ENCODE measurements at places on chromosomes 3 and 15. TPM values are rescaled to one million over a fixed set of nuclear protein-coding genes. Genes with fewer than 3 reads are reported as not detected.

Gene GPR87
- polyA plus RNA-seq, result not detected

GRCh38 chr3:13878281-13879101 lies 1.4 kb downstream of the WNT7A start:
- no peaks in the 10 kb centered on the region for H3K36me3 ChIP-seq
- peak; percentile 7 for DNase-seq

GRCh38 chr3:144585953-144586352 lies 614.3 kb downstream of the DIPK2A start:
- H3K36me3 ChIP-seq, result no peaks in the 10 kb centered on the region
- H3K4me3 ChIP-seq, result no peak overlapping the region
- H3K27me3 ChIP-seq, result no peaks in the 10 kb centered on the region
- no peak for DNase-seq
- H3K4me1 ChIP-seq, result no peaks in the 10 kb centered on the region

- H3K4me3 ChIP-seq, result no peak overlapping the region
- no peak for DNase-seq
- H3K4me1 ChIP-seq, result no peaks in the 10 kb centered on the region
- no peaks in the 10 kb centered on the region for H3K27me3 ChIP-seq
- H3K36me3 ChIP-seq, result no peaks in the 10 kb centered on the region
Observed at GRCh38 chr15:87212041-87212440, 1044.5 kb downstream of the NTRK3 start.

DNA sequence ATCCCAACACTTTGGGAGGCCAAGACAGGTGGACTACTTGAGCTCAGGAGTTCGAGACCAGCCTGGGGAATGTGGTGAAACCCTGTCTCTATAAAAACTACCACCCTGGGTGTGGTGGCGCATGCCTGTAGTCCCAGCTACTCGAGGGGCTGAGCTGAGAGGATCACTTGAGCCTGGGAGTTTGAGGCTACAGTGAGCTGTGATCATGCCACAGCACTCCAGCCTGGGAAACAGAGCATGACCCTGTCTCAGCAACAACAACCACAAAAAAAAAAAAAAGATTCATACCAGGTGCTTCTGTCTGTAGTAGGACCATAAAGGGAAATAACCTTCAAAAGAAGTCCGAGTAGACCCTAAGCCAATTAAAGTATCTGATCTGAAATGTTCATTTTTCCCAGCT lies 94.5 kb downstream of the SERPINI1 start:
- H3K4me1 ChIP-seq, result no peaks in the 10 kb centered on the region
- no peaks in the 10 kb centered on the region for H3K27me3 ChIP-seq
- no peak overlapping the region for H3K4me3 ChIP-seq
- no peak for DNase-seq
- no peaks in the 10 kb centered on the region for H3K36me3 ChIP-seq

Data from large intestine (tissue), 12 donors.